Nucleus accumbens (tissue), 56 donors: ENCODE measurements at places on chromosomes 6 and 20.

- no peak for DNase-seq
Measured at GRCh38 chr20:40687384-40688128, 1.5 kb downstream of the MAFB start.

GRCh38 chr20:42191140-42191860, 573.1 kb upstream of the CHD6 start:
- no peak for DNase-seq

GRCh38 chr6:158751224-158751623, 67.9 kb downstream of the EZR start:
- DNase-seq = no peak

GRCh38 chr6:131453803-131454202, 119.2 kb upstream of the ARG1 start:
- no peak for DNase-seq

DNA sequence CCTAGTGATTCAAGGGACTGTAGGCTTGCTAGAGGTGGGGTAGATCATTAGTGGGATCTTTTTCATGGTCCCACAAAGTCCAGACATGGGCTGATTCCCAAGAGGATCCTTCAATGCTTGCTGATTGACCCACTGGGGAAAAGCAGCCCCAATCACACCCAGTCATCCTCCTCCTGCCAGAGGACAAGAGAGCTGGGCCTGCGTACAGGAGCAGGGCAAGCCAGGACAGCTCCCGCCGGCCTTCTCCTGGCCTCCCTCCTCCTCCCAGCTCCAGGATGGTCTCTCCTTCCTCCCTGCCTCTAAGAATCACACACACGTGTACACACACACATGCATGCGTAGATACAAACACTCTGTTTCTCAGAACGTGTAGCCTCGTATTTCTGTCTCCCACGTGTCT, 27.0 kb downstream of the KCNK15 start:
- no peak for DNase-seq

DNA sequence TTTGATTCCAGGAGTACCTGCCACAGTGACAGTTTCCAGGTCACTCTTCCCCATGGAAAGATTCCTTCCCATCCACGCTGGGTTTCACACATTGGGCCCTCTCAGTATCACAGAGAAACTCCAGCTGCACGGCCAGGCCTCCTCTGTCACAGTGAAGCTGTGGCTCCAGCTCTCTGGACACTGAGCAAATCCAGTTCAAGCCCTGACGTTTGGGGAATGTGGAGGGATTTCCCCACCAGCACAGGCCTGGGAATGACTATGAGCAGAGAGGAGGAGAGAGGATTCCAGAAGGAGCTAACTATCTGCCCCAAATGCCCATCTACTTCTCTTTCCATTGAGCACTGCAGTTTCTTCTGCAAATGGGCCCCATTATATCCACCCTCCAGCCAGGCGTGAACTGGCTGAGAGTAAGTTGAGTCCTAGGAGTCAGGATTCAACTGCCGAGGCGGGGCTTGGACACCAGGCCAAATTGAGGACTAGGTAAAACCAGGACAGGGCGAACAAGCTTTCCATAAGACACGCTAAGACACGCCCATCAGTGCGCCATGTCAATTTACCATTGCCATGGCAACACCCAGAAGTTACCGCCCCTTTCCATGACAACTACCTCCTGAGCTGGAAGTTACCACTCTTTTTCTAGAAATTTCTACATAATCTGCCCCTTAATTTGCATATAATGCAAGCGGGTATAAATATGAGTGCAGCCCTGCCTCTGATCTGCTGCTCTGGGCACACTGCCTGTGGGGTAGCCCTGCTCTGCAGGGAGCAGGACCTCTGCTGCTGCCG, 9.2 kb upstream of the BNIP5 start:
- no peak for DNase-seq

GRCh38 chr6:123716506-123716905, 79.8 kb upstream of the TRDN start:
- DNase-seq = no peak
